Astrocyte (in vitro differentiated cells and primary cell): ENCODE measurements at places on chromosomes 6 and 20. TPM values are rescaled to one million over a fixed set of nuclear protein-coding genes. Genes with fewer than 3 reads are reported as not detected.

PLG gene
- total RNA-seq: 0.16 TPM in 1 of 2 replicates, not detected in the other

BLOC1S5 gene
- total RNA-seq: 8.2 and 8.4 TPM in 2 replicates

- H3K27me3 ChIP-seq: no peaks in the 10 kb centered on the region
- H3K27ac ChIP-seq: peak overlapping the region; percentile 40
- peaks cover 3% of the 10 kb centered on the region for H3K4me1 ChIP-seq
- DNase-seq: peak; percentile 73
Observed at GRCh38 chr6:140546640-140547039, 1172.2 kb upstream of the CITED2 start.

GRCh38 chr6:5208471-5208971 lies 52.2 kb downstream of the LYRM4 start:
- peaks cover 13% of the 10 kb centered on the region for H3K4me1 ChIP-seq
- peak overlapping the region; percentile 54 for H3K27ac ChIP-seq
- no peaks in the 10 kb centered on the region for H3K36me3 ChIP-seq
- DNase-seq: no peak

GRCh38 chr20:38833857-38834164 lies 28.3 kb downstream of the PPP1R16B start:
- H3K27me3 ChIP-seq: peaks cover 12% of the 10 kb centered on the region
- H3K4me3 ChIP-seq: no peak overlapping the region
- no peaks in the 10 kb centered on the region for H3K36me3 ChIP-seq
- H3K27ac ChIP-seq: no peak overlapping the region
